NB4 (cell line): ENCODE measurements at places on chromosomes 11 and 22.

DNA sequence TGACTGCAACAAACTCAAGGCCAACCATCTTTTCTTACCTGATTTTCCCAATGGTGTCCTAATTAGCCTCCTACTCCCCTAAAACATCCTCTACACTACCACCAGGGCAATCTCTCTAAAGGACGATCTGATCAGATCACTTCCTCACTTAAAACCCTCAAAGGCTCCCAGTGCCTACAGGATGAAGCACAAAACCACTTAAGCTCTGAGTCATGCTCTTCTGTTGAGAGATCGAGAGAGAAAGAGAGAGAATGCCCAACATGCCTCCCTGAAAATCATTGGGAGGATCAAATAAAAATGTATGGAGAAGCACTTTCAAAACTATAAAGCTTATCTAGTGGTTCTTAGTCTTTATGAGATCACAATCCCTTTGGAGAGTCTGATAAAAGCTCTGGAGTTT is 171.1 kb downstream of the CADM1 start:
- DNase-seq: peak; percentile 11

DNA sequence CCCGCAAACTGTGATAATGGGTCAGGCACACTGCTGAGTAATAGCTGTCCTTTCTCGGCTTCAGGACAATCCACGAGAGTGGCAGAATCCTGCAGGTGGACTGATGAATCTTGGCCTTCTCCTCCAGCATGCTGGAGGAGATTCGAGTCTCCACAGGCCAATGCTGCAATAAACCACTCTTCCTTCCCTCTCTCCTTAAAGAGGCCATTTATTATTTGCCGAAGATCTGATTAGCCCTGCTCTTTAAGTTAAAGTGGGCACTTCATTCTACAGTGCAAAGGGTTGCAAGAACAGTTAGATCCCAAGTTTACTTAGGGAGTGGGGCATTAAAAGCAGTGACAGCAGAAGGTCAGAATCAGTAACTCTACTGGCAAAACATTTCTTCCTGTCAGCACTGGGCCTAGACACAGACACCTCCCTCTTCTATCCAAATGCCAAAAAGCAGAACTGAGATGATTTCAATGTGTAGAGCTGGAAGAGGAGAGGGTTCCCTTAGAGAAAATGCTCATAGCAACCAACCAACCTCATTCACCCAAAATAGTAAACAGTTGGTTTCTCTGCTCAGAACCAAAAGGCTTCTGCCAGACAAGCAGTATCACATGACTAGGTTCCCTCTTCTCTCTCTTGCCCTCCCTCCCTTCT is 121.7 kb downstream of the SGSM3 start:
- peak; percentile 76 for DNase-seq

- no peak for DNase-seq
Observed at GRCh38 chr11:75277211-75277805, 36.7 kb downstream of the TPBGL start.

- DNase-seq: no peak
Observed at GRCh38 chr11:103907136-103907535, 129.3 kb upstream of the DDI1 start.

- no peak for DNase-seq
Observed at GRCh38 chr11:15675683-15676082, 561.0 kb downstream of the INSC start.

DNA sequence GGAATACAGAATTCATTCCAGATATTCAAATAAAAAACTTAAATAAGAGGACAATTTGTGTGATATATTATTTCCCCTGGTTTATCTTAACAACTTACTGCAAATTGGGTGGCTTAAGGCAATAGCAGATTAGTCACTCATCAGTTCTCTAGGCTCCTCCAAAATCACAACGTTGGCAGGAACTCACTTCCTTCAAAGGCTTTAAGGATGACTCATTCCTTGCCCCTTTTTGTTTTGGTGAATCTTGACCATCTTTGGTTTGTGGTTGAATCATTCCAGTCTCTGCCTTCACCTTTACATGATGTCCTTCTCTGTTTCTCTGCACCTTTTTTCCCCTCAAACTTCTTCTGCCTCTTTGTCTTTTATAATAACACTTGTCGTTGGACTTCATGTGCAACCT is 3.4 kb downstream of the OR10AG1 start:
- peak; percentile 7 for DNase-seq

- no peak for DNase-seq
Observed at GRCh38 chr11:35815556-35816315, 128.1 kb upstream of the LDLRAD3 start.

DNA sequence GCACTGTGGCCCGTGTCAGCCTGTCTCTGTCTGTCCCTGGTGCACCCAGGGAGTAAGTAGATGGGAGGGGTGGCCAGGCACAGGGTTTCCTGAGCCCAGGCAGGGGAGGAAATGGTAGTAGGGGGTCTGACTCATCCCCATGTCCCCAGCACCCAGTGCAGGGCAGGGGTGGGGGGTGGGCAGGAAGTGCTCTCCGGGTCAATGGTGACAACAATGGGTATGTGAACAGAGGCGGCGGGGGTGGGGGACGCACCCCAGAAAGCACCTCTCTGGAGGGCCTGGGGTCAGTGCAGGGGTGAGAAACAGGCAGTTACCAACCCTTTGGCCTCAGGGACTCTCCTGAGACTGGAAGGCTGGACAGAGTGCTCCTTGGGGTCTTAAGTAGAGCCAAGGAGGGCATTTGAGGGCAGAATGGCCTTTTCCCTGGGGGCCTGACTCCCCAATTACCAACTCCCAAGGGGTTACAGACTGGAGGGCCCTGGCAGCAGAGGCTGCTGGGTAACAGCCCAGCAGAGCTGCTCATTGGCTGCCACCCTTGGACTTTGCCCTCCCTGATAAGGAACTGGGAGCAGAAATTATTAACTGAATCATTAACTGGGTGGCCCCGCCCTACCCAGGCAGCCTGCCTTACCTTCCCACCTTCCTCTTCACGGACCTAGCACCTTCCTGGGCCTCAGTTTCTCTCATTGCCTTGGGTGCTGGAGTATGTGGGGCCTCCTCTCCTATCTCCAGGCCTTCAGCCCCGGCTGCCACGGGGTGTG is 4.2 kb downstream of the MYRF start:
- peak; percentile 98 for DNase-seq
